ENCODE measurements at places on chromosomes 6 and 20.

DNA sequence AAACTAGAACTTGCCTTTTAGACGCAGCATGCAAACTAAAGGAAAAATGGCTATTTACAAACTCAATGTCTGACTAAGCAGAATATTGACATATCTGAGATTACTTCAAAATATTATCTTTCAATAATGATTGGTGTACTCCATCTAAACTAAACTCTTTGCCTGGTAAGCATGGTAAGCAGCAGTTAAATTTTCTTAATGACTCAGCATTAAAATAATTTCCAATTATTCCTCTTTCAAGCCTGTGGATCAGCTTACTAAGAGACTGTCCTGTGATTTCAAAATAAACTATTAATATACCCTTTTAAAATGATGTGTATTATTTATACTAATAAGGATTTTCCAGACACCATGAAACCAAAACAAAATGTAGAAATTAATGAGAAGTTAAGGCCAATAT is 226.8 kb upstream of the THEMIS start:
- DNase-seq = no peak

GRCh38 chr6:36597775-36598174 is 3.6 kb downstream of the SRSF3 start:
- no peak for DNase-seq

DNA sequence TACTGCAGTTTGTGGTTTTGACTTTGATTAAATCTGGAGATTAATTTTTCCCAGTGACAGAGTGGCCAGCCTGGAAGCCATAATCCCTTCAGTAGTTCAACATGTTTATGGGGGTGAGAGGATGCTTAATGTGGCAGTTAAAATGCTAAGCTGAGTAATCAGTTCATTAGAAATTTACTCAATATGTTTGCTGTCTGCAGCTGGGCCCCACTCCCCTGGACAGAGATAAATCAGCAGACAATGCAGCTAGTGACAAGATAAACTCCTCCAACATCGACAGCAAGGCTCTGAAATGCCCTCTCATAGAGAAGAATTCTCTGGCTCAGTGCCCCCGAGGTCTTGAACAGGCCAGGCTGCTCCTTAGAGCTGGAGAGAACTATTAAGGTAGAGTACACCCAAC is 101.9 kb downstream of the LRFN2 start:
- peak; percentile 53 for DNase-seq

GRCh38 chr20:32363492-32363891 is 5.4 kb downstream of the ASXL1 start:
- no peak for DNase-seq

- DNase-seq = no peak
Measured at GRCh38 chr20:11119573-11119972, 445.8 kb upstream of the JAG1 start.

Data from right renal cortex interstitium (tissue), 3 donors.